ENCODE measurements at places on chromosomes 16 and 17.

- DNase-seq: no peak
Measured at GRCh38 chr17:18331879-18332278, 16.8 kb downstream of the SMCR8 start.

DNA sequence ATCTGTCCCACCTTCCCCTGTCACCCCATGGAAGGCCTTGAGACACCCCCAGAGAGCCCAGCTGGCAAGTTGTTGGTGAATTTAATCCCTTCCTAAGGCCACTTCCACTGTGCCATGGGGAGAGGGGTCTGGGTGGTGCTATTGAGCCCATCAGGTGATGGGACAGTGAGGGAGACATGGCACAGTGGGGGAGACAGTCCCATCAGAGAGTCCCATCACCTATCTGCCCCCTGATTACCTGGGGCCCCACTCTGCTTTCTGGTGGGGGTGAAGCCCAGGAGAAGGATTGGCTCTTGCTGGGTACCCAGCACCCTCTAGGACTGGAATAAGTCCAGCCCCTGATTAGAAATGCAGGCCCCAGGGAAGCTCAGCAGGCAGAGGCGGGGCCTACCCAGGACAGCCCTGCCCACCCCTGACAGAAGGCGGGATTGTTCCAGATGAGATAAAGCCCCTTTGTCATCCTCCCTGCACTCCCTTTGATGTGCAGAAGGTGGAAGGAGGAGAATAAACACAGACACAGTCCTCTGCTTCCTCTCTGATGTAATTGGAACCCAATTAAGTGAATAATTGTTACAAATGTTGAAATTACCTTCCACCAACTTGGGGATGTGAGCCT, 18.9 kb downstream of the TMEM132E start:
- no peak for DNase-seq

DNA sequence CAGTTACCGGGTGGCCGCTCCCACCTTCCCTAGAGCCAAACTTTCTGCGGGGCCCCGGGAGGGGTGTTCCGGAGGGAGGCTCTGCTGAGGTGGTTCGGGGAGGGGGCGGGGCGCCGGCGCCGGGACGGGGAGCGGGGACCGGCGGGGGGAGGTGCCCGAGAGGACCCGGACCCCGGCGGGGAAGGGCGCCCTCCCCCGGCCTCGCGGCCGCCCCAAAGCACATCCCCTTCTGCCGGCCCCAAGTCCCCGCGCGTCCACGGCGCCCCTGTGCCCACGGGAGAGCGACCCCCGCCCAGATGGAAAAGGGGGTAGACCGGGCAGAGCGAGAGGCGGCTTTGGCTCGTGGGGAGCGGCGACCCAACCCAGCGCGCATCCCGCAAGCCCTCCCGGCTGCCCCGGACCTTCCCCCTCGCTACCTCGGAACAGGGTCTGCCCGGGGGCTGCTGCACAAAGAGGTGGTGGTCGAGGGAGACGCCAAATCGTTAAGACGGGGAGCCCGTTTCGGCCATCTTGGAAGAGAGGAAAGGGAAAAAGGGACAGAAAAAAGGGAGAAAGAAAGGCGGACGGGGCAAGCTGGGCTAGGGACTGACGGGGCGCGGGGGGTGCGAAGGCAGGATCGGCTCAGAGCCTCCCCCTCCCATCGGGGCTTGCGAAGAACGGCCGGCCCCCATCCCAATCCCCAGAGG, 530 bp downstream of the PCGF2 start:
- no peak for DNase-seq

DNA sequence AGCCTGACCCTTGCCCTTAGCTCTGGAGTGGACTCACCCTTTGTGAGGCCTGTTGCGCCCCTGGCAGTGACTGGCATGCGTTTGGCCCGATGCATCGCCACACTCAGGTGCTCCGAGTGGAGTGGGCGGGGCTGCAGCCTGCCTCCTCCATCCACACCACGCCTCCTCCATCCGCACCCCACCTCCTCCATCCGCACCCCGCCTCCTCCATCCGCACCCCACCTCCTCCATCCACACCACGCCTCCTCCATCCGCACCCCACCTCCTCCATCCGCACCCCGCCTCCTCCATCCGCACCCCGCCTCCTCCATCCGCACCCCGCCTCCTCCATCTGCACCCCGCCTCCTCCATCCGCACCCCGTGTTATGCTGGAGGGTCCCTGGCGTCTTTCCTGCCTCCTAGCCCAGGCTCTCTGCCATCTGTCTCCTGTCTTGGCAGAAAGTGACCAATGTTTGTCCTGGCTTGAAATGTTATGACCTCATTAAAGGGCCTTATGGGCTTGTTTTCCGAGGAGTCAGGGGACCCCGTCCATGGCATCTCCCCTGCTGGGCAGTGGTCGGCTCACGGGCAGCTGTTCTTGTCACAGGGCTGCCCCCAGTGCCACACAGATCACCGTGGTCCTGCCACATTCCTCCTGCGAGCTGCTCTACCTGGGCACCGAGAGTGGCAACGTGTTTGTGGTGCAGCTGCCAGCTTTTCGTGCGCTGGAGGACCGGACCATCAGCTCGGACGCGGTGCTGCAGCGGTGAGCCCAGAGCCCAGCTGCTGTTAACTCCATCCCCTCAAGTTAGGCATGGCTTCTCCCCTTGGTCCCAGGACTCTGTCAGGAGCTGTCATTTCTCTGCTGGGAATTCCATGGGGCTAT, 28.7 kb upstream of the MYO15B start:
- DNase-seq: no peak

- no peak for DNase-seq
Measured at GRCh38 chr17:39339272-39339671, 62.2 kb downstream of the FBXL20 start.

GRCh38 chr16:28897826-28898225, 19.5 kb downstream of the ATP2A1 start:
- DNase-seq: no peak

- no peak for DNase-seq
Measured at GRCh38 chr16:81770008-81770407, 9.1 kb upstream of the PLCG2 start.

GRCh38 chr16:67349172-67349571, 22.6 kb downstream of the LRRC36 start:
- DNase-seq: no peak

DNA sequence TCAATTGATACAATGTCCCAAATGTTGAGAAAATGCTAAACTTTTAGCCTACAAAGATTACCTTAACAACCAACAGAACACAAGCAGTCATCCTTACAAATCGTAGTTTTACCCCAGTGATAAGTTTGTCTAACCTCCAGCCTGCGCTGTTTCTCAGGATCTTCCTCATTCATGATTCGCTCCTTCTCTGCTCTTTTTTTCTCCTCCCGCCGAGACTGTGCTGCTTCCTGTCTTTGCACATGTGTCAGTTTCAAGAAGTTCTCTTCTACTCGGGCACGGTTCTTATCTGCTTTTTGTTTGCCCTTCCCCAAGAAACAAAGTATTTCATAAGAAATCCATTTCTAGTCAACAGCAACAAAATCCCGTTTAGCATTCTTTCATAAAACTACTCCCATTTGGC, 10.2 kb upstream of the STRADA start:
- DNase-seq: no peak

DNA sequence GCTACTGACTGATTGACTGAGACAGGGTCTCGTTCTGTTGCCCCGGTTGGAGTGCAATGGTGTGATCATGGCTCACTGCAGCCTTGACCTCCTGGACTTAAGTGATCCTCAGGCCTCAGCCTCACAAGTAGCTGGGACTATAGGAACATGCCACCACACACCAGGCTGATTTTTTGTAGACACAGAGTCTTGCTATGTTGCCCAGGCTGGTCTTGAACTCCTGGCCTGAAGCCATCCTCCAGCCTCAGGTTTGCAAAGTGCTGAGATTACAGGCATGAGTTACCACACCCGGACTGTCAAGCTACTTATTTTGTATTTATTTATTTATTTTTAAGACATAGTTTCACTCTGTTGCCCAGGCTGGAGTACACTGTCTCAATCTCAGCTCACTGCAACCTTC, 55.2 kb downstream of the METTL16 start:
- no peak for DNase-seq

GRCh38 chr17:65401561-65401960, 159.9 kb downstream of the AXIN2 start:
- DNase-seq: no peak

DNA sequence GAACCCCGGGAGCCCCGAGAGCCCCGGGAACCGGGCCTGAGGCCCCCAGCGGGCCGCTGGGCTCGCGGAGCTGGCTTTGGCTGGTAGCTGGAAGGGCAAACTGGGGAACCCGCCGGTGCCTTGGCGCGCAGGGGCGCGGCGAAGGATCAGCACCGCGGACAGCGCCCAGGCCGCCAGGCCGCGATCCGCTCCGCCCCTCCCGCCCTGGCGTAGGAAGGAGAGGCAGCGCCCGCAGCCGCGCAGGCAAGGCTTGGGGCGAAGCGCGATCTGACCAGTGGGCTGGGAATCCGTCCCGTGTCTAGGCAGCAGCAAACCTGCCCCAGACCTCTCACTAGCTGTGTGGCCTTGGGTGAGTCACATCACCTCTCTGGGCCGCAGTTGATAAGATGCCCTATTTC, 331 bp upstream of the CCDC92B start:
- peak; percentile 66 for DNase-seq

GRCh38 chr17:18105027-18105426, 3.5 kb upstream of the MYO15A start:
- DNase-seq: no peak

DNA sequence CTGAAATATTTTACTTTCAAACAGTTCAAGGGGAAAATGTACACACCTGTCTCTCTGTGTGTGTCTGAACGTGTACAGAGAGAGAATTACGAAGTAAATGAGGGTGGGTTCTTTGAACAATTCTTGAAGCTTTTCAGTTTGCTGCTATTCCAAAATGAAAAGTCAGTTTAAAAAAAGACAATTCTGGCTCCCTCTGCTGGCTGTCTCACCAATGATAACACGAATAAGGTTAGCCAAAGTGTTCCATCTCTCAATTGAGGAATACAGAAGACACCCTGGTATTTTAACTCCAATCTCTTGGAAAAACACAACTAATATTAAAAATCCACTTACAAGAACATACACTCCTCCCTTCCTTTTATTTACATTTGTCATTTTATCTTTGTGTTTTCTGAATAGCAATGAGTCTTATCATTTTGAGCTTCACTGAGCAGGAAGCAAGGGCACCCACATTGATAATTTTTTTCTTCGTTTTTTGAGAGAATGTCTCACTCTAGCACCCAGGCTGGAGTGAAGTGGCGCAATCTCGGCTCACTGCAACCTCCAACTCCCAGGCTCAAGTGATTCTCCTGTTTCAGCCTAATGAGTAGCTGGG, 20.5 kb downstream of the EFTUD2 start:
- peak; percentile 8 for DNase-seq

- DNase-seq: no peak
Measured at GRCh38 chr16:85363881-85364280, 249.2 kb upstream of the GSE1 start.

GRCh38 chr17:35799942-35800341, 4.5 kb upstream of the MMP28 start:
- no peak for DNase-seq

DNA sequence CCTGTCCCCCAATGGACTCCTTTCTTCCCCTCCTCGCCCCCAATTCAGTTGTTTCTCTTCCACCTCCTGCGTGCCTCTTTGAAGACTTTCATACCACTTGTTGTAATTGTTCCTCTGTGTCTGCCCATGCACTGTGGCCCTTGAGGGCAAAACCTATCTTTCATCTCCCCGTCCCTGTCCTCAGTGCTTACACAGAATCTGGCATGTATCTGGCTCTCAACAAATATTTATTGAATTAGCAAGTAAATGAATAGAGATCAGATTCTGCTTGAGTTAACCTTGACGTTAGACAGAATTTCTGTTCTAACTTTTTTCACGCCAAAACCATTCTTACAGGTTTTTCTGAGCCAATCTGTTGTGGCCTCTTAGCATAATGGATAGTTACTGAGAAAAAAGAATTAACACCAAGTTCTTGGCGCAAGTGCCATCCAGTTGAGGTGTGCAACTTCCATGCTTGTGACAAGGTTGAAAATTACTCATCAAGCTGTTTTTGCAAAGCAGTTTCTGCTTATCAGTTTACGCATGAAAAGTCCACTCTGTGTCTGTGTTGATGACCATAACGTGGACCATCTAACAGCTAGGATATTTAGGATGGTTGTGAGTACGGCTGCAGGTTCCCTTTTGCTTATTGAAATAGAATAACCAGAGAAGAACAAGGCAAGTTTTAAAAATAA, 215.1 kb downstream of the PRKCA start:
- DNase-seq: no peak

DNA sequence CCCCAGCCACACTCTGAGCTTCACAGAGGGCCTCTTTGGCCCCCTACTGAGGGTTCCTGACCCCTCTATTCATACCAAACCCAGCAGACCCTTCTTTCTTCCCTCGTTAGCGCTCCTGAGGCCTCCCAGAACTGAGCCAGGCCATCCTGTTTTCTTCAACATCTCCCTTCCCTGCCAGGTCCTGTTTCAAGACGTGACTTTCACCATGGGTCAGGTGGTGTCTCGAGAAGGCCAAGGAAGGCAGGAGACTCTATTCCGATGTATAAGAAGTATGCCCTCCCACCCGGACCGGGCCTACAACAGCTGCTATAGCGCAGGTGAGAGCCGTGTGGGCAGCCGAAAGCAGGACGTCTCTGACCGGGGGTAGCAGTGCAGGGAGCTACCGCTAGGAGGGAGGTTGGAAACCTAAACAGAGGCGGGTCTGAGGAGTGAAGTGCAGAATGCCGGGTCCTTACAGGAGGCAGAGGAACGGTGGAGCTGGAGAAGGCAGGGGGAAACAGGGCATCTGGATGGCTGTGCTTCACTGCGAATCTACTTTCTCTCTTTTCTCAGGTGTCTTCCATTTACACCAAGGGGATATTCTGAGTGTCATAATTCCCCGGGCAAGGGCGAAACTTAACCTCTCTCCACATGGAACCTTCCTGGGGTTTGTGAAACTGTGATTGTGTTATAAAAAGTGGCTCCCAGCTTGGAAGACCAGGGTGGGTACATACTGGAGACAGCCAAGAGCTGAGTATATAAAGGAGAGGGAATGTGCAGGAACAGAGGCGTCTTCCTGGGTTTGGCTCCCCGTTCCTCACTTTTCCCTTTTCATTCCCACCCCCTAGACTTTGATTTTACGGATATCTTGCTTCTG, 1.3 kb upstream of the SENP3 start:
- DNase-seq: no peak

- no peak for DNase-seq
Measured at GRCh38 chr17:77544347-77545110, 403.8 kb downstream of the SEC14L1 start.

DNA sequence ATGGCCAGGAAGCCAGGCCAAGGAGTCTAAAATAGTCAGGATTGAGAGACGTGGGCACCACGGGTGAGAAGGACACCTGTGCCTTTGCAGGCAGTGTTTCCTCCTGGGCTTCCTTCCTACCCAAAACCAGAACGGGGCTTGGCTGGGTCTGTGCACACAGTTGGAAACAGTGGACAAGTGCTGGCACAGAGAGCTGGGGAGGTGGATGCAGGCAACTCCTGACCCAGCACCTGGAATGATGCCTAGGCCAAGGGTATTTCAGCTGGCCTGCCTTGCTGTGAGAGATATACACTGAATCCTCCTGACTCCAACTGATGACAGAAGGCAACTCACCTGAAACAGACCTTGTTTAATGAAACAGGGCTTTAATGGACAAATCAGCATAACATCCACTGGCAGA, 186.2 kb downstream of the SLC39A11 start:
- DNase-seq: no peak

- no peak for DNase-seq
Measured at GRCh38 chr17:31413081-31413799, 21.8 kb downstream of the RAB11FIP4 start.

GRCh38 chr16:56773532-56773931, 43.6 kb downstream of the NUP93 start:
- DNase-seq: no peak
